ENCODE measurements at places on chromosomes 1 and 21.

DNA sequence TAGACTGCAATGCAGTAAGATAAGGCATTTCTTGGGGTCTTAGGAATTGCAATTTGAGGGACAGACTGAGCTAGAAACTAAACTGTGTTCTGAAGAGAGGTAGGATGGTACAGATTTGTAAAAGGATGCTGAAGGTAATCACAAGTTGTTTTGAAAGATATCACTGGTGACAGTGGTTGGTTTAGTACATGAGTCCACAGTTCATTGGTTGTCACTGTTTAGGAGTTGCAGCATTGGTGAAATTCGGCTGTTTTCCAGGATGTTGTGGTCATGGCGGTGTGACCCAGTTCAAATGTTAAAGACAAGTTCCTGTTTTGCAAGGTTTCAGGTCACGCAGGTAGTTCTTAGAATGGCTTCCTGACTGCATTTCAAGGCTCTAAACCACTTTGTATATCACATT lies 292.8 kb upstream of the B3GALT2 start:
- peak; percentile 29 for DNase-seq

GRCh38 chr1:69258842-69259241 lies 308.9 kb upstream of the LRRC7 start:
- DNase-seq, result no peak

DNA sequence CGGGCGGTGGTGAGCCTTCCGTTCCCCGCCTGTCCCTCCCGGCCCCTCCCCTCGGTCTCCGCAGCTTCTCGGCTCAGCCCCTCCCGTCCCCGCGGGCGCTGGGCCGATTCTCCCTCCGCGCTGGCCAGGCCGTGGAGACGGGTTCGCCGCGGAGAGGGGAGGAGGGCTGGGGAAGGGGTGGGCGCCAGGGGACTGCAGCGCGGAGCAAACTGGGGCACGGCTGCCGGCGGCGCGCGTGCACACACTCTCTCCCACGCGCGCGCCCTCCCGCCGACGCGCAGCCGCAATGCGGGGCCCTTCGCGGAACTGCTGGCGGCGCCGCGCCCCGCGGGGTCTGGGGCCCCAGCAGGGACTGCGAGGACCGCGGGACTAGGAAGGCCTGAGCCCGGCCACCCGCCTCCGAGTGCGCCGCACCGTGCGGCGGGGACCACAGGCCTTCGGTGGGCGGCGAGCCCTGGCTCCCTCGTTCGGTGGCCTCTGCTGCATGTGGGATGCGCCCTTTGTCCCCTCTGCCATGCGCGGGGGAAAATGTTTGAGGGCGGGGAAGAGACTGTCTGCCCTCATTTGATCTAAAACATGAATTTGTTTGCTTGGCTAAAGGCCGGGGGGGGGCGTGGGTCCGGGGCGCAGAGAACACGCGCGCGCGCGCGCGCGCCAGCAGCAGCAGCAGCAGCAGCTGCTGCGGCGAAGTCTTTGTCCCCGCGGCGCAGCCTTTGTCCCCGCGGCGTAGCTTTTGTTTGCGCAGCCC lies 90.7 kb upstream of the VAMP3 start:
- DNase-seq, result peak; percentile 36

GRCh38 chr1:201551096-201551495 lies 12.2 kb downstream of the NAV1 start:
- no peak for DNase-seq

- DNase-seq, result no peak
These were observed 5.0 kb downstream of the SLC22A15 start for GRCh38 chr1:115980998-115981993.

GRCh38 chr1:74641876-74642275 lies 31.7 kb downstream of the ERICH3 start:
- no peak for DNase-seq

GRCh38 chr1:179441501-179441900 lies 75.7 kb downstream of the AXDND1 start:
- DNase-seq, result no peak

GRCh38 chr1:160244209-160244608 lies 18.1 kb downstream of the DCAF8 start:
- no peak for DNase-seq

- DNase-seq, result no peak
These were observed 239.0 kb downstream of the PTPRU start for GRCh38 chr1:29475326-29475725.

DNA sequence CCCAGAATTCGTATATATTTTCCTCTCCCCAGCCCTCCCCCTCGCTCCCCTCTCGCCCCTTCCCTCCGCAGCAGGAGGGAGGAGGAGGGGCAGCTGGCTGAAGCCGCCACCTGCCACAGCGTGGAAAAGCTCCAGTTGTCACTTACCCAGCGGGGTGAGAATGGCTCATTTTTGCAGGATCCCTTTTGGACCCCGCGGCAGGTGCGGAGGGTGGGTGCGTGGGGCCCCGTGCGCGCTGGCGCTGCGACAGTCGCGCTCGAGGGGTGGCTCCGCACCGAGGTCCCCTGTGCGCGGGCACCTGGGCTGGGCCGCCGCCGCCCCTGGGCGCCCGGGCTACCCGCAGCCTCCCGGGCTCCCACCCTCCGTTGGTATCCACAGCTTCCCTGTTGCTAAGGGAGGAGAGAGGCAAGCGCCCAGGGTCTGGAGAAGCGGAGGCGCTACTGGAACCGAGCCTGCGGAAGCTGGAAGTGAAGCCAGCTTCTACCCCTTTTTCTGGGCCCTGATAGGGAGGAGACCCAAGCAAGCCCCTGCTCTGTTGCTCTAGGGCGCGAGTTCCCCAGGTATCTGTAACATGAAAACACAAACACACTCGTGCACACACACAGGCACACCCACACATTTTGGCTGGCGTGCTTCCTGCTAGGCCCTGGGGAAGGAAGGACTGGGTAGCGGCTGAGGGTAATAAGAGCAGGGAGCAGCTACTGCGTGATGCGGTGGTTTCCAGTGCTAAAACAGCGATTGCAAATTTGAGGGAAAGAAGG lies at the start of gene ERICH3:
TSS of gene ERICH3 (minus strand) at position 442 of the 761 bp plus-strand sequence. CDS start at position 169, 273 bp downstream.
- DNase-seq, result no peak

GRCh38 chr1:58456470-58456869 lies 90.1 kb downstream of the OMA1 start:
- DNase-seq, result no peak

DNA sequence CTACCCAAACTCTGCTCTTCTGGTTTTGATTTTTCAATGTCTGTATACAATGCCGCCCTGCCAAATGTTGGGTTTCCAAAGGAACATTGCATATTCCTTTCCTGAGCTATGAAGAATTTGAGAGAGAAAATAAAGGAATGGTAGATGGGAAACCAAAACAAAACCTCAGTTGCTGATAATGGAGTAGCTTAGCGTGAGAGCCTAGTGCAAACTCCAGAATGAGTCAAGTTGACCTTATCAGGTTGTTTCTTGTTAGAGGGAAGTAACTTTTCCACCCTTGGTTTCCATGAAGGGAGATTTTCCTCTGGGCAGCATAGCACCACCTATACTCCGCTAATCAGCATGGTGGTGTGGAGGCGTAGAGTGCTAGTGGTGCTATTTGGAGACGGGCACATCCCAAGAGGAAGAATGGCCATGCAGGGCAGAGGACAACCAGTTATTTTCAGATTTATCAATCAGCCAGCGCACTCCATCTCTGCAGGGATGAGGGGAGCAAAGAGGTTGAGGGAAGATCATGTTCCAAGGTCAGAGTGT lies 51.6 kb downstream of the BACH1 start:
- no peak for DNase-seq

DNA sequence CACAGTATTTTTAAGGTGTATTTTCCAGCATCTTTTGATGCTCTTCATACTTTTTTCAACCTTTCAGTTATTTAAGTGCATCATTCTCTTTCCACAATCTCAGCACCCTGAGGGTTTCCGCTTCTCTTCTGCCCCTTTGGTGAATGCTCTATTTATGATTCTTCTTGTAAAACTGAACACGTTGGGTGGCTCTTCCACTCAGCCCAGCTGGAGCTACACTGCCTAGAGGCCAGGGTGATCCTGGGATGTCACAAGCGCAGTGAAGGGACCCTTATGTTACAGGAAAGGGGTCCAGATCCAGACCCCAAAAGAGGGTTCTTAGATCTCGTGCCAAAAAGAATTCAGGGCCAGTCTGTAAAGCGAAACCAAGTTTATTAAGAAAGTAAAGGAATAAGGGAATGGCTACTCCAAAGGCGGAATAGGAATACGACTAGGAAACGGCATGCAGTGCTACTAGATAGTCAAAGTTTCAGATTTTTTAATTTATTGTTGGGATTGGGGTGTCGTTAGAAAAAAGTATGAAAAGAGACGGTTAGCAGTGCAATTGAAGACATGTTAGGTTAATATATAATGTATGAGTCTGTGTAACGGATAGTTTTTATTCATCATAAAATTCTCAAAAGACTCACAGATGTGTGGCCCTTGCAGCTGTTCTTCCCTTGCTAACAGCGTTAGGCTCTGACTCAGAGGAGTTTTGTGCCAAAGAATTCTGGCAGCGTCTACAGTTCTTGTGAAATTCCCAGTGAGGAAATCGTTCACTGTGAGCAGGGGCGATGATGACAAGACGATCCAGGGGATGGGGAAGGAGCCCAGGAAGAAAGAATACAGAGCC lies 14.4 kb upstream of the ERVH48-1 start:
- no peak for DNase-seq

GRCh38 chr21:26717146-26717739 lies 128.0 kb downstream of the ADAMTS1 start:
- DNase-seq, result no peak

DNA sequence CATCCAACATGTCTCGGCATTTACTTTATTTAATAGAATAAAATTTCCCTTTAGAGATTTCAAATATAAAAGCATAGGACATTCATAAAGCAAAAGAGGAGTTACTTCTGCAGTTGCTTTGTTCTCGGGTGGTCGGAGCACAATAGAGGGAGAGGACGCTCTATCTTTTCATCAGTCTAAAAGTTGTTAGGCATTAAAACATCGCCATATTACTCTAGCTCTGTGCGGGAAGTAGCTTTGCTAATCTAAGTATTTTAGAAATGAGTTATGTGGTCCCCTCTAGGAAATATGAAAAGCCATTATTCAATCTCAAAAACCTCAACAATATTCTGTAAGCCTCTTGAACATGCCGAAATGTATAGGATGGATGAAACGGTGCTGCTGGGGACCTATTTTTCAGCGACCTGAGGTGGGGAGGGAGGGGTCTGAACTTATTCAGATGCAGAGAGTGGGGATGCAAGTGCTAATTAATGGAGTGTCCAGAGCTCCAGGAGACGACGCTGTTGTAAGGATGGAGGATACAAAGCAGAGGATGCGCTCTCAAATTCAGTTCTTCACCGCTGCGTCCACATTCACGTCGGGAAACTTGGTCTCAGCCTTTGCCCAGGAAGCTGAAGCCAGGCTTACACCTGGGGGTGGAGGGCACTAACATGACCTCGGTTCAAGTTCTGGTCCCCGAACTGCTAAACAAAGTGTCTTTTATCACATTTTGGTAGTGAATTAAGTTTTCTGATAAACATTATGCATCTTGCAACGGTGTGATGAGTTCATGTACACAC lies 6.3 kb downstream of the CDKN2C start:
- no peak for DNase-seq

DNA sequence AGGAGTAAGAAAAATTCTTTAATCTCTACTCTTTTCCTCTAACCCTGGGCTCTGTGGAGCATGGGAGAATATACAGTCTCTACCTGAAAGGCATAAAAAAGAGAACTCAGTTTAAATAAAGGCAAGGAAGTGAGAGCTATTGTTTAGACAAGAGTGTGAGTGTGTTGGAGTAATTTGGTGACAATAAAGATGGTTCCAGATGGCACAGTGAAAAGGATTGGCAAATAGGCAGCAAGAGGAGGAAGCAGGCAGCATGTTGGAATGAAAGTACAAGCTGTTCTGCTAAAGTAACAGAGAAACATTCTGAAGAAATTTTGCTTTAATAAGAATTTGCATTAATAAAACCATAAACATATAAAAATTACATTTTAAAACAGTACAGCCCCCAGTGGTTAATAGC lies 163.4 kb downstream of the DNM3 start:
- DNase-seq, result no peak

DNA sequence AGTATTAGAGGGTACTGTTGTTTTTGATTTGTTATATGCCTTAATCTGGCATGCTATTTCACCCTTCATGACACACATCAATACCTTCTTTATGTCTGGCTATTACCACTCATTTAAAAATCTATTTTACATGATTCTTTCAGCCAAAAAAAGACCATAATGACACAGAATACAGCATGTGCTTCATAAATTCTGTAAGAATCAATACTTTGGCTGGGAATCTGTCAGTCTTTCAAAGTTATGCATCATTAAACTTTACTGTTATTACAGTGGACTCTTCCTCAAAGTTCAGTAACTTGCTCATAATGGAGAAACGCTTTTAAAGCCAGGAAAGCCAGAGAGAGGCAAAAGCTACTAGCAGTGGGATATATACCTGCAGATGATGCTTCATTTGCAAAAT lies 247.2 kb upstream of the ADGRL2 start:
- DNase-seq, result no peak

GRCh38 chr1:94831641-94832040 lies 11.5 kb downstream of the SLC44A3 start:
- peak; percentile 59 for DNase-seq

DNA sequence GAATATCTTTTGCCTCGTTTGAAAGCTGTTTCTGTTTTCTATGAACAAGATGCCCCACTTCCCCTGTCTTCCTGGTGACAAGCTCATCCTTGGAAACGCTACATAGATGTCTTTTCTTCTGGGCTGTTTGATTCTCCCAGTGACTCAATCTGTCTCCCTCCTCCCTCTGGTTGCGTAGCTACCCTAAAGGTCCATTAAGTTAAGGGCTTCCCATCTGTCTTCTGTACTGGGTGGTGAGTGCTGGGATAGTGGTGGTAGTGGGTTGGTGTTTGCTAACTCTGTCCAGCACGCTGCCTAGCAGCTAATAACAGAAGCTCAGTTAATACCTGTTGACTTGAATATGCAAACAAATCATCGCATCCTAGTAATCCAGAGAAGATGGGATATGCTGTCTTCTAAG lies 50.2 kb upstream of the GCLM start:
- no peak for DNase-seq

GRCh38 chr1:161197560-161198193 lies 1.2 kb downstream of the ADAMTS4 start:
- DNase-seq, result no peak

DNA sequence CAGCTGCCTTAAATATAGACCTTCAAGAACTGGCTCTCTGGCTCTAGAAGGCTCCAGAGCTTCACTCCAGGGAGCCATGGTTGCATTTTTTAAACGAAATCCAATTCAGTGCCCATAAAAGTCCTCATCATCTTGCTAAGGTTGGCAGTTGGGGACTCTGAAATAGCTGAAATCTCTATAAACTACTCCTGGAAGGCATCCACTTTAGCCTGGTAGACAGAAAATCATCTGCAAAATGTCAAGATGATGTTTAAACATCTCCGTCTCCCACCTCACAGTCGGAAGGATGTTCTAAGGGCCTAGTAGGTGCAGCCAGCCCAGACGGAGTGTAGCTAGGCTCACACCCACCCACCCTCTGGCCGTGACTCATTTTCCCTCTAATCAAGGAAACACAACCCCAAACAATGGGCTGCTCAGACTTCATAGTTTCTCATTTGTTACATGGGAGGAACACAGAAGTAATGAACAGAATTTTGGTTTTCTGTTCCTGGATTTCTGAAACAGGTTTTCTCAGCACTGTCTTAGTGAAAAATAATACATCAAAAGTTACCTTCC lies 235.4 kb upstream of the KAZN start:
- no peak for DNase-seq

All from KG1 (cell line).